ENCODE measurements at places on chromosomes 11 and 22.

GRCh38 chr22:44436736-44437135, 61.3 kb downstream of the RTL6 start:
- DNase-seq = no peak

- no peak for DNase-seq
Measured at GRCh38 chr11:64007160-64007628, 21.0 kb downstream of the OTUB1 start.

DNA sequence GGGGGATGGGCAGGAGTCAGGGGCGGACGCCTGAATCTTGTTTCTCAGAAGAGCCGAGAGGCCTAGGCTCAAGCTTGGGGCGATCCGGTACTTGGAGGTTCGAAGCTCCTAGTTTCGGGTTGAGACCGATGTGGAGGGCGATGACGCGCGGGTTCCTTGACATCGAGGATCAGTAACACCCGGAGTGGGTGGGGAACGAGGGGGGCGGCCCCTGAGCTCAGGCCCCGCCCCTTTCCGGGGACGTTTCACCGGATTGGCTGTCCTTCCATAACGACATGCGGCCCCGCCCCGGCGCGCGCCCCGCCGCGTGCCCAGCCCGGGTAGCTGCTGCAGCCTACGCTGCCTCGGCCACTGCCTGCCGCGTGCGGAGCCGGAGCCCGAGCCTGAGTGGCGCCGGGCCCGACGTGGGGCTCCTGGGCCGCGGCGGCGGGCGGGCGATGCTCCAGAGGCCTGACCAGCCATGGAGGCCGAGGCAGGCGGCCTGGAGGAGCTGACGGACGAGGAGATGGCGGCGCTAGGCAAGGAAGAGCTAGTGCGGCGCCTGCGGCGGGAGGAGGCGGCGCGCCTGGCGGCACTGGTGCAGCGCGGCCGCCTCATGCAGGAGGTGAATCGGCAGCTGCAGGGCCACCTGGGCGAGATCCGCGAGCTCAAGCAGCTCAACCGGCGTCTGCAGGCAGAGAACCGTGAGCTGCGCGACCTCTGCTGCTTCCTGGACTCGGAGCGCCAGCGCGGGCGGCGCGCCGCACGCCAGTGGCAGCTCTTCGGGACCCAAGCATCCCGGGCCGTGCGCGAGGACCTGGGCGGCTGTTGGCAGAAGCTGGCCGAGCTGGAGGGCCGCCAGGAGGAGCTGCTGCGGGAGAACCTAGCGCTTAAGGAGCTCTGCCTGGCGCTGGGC, at the start of gene CCDC85B:
Gene CCDC85B, plus strand, starts transcription at position 350 of the 895 bp plus-strand sequence. Its CDS starts 111 bp downstream, at position 461.
- peak; percentile 94 for DNase-seq

DNA sequence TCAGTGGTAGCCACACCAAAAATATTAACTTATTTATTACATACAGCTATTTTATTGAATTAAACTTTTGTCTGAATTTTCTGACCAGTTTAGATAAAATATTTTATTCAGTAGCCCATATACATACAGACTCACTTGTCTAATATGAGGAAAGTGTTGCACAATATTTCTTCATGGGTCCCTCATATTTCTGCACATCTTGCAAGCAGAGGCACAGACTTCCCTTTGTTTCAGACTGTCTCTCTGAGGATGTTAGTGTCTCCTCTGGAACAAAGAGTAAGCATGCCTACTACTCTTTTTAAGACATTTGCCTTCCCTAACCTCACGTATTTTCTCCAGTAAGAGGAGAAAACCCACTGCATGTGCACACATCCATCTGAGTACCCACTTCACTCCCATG, 81.2 kb downstream of the OR5AK2 start:
- DNase-seq = no peak

- no peak for DNase-seq
Measured at GRCh38 chr11:36356201-36356600, 60.1 kb downstream of the PRR5L start.

DNA sequence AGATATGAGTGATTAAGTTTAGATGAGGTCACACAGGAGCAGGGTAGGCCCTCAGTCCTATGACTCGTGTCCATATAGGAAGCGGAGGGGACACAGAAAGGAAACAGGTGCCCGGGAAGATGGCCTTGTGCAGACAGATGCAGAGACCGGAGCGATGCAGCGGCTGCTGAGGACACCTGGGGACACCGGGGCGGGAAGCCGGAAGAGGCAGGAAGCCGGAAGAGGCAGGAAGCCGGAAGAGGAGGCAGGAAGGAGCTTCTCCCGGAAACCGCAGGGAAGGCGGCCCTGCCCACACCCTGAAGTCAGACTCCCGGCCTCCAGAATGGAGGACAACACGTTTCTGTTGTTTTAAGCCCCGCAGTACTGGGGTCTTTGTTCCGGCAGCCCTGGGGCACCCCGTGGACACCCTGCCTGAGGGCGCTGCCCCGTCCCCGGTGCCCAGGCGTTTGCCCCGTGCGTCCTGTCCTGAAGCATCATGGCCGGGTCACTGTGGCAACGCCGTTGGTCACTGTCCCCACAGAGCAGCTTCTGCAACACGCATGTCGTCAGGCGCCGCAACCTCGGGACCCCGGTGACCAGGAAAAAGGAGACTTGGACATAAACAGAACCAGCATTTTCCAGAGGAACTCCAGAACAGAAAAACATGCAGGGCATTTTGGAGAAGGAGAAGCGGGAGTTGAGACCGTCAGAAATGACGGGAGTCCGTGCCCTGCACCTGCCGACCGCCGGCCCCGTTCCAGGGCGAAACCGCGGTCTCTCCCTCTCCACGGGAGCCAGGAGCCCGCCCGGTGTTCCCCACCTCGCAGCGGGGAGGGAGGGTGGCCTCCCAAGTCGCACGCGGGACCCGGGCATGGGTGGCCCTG, 103.4 kb downstream of the BRD1 start:
- DNase-seq = no peak

GRCh38 chr22:22756109-22756508, 111.7 kb downstream of the GGTLC2 start:
- DNase-seq = no peak

DNA sequence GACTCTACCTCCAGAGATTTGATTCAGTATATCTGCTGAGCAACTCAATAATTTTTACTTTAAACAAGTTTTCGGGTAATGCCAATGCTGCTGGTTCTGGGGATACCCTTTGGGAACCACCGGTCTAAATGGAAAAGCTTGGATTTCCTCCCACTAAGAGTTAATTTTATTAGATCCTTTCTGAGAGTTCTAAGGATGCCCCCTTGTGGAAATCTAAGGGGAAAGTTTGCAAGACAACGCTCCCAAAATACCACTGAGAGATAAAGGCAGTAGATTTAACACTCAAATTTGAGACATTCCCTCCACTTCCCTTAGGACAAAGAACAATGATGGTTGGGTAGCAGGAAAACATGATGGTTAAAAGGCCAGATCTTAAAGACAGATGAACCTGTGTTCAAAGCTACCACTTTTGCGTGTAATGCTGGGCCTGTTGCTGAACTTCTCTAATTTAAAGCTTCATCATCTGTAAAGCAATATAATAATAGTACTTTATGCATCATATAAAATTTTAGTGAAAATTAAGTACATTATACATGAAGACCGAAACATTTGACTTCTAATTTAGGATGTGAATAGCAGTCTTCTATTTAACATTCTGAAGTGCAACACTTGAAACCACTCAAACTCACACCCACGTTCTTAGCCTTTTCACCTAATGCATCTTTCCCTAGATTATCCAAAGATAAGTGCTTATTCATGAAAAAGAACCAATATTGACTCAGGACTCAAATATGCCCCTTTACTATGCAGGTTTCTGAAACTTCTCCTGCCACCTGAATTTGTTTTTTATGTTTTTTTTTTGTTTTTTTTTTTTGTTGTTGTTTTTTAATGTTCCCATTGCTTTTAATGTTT, 110.1 kb upstream of the LUZP2 start:
- DNase-seq = peak; percentile 48

GRCh38 chr22:31829505-31829904, 75.7 kb downstream of the DEPDC5 start:
- DNase-seq = peak; percentile 93

DNA sequence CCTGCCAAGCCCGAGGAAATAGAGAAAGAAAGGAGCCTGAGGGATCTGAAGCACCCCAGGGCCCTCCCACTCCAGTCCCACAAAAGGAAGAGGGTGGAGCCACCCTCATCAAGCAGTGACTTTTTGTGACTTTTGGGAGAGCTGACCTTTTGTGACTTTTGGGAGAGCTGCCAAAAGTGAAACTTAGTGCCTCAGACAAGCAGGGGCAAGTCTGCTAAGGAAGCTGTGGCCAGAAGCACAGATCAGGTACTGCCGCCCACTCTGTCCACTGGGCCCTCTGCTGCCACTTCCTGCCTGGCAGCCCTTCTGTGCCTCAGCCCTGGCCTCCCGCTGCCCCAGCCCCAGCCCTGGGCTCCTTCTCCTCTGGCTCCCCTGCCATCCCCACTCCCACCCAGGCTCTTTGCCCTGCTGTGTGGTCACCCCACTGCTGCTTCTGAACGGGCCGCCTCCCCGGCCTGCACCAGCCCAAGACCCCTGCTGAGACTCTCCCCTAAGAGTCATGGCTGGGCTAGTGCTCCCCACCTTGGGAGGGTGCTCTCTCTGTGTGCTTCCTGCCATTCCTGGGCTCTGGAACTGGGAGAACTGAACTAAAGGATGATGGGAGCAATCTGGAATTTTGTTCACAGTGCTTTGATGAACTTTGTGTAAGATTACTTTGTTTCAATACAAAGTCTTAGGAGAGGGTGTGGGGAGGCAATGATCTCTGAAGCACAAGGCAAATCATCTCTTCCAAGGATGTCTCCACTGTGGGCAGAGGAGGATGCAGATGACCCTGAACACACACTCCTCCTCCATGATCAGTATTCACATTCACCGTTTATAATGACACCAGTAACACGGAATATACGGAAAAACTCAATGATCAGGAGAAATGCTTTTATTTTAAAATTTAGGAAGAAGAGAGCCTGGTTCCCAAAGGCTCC, at the start of gene APOBEC3H:
Gene APOBEC3H, plus strand, starts transcription at position 147 of the 923 bp plus-strand sequence. CDS start 3,035 bp downstream, outside the sequence.
- DNase-seq = no peak

- DNase-seq = no peak
Measured at GRCh38 chr11:94588366-94588942, 21.3 kb downstream of the PIWIL4 start.

DNA sequence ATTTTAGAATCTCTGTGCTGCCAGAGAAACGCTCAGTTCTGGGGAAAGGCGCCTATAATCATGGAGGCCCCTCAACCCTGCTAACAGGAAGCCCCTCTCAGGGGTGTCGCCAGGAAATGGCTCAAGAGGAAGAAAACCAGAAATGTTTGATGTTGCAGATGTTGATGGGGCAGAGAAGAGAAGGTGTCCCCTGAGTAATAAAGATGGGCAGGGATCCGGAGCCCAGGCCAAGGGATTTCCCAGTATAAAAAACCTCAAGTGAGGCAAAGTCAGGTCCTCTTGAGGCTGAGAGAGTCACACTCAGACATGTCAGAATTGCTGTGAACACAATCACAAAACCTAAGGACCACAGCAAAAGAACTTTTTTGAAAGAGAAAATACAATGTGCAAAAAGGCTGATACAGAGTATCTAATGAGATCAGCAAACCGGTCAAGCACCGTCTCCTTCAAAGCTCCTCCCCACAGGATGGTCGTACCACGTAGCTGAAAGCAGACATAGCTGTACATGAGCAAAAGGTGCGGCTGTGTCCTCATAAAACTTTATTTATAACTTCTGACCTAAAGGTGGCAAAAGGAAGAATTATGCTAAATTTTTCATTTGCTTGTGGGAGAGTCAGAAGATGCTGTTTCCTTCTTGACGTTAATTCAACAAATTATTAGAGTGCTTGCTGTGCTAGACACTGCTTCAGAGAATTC, 12.2 kb downstream of the MOV10L1 start:
- no peak for DNase-seq

DNA sequence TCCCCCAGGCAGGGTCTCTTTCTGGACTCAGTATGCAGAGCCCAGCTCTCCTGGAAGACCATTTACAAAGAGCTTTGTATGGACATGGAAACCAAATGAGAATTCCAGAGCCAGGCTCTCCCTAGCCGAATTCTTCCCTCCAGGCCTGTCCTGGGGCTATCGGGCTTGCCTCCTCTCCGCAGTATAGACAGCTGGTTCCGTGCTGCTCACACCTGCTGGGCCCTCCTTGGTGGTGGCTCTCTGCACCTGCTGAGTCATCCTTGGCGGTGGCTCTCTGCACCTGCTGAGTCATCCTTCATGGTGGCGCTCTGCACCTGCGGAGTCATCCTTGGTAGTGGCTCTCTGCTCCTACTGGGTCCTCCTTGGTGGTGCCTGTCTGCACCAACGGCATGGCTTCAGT, 743.5 kb downstream of the BRD1 start:
- DNase-seq = no peak

GRCh38 chr11:7889985-7890384, 41.1 kb downstream of the OR10A6 start:
- no peak for DNase-seq

All from brain microvascular endothelial cell (primary cell).